DND-41 (cell line): ENCODE measurements at places on chromosomes 11 and 22.

GRCh38 chr11:128716661-128717210, 22.9 kb downstream of the FLI1 start:
- DNase-seq: peak; percentile 87

DNA sequence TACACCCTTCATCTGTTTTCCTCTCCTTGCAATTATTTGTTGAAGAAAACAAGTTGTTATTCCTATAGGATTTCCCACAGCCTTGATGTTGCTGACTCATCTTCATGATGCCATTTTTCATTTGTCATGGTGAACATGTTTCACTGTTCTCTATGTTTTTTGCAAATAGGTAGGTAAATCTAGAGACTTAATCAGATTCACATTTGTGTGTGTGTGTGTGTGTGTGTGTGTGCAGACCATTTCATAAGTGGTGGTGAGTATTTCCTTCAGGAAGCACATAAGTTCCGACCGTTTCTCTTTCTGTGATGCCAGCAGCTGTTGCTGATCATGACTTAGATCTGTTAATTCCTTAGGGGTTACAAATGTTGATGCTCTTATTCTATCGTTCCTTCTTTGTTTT, 80.3 kb upstream of the IZUMO1R start:
- no peak for DNase-seq

- DNase-seq: no peak
Observed at GRCh38 chr11:117175781-117176180, 2.8 kb upstream of the SIDT2 start.

DNA sequence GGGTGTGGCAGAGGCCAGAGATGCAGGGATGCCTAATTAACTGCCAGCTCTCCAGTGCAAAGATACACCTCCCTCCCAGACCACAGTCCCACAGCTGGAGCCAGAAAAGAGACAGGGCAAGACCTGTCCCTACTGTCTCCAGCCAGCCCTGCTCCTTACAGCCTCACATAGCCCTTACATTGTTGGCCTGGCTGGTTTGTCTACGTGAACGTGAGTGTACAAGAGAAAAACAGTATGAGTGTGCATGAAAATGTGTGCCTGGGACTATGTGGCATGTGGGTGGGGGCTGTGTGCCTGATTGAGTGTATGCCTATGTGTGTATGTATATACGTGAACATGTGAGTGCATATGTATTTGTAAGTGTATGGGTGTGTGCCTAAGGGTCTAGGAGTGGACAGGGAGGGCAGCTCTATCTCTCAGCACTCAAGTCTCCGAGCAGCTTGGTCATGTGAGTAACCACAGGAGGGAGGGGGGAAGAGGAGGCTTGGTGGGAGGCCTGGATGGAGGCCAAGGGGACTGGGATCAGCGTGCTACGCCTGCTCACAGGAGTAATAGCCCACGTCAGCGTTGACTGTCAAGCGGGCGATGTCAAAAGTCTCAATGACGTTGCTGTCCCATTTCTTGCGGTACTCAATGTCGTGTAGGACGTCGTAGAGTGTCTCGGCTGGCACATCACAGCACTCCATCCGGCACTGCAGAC, 6.6 kb upstream of the ARAP1 start:
- no peak for DNase-seq

GRCh38 chr11:2193099-2193887, 21.7 kb upstream of the TH start:
- DNase-seq: no peak

- no peak for DNase-seq
Observed at GRCh38 chr11:83779876-83780275, 493.7 kb upstream of the CCDC90B start.

GRCh38 chr11:78946945-78947902, 372.6 kb upstream of the NARS2 start:
- no peak for DNase-seq

DNA sequence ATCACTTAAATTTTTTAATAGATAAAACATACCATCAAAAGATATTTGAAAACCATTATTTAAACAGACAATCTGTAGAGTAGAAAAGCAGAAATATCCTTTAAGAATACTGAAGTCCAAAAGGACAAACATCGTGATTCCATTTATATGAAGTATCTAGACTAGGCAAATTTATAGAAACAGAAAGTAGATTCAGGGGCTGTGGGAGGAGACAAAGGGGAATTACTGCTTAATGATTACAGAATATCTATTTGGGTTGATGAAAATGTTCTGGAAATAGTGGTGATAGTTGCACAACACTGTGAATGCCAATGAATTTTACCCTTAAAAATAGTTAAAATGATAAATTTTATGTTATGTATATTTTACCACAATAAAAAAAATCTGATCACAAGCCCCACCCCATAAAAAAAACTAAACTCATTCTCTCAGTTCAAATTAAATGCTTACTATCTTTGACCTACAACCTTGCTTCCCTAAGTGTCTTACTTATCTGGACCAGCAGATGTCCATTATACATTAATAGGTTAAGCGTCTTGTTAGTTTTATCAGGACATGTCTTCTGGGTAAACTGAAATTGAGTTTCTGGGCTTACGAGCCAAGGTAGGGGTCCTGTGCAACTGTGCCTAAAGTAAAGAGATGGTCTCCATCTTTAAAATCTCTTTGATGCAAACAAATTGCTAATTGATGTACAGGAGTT, 86.3 kb downstream of the FCHSD2 start:
- DNase-seq: no peak

DNA sequence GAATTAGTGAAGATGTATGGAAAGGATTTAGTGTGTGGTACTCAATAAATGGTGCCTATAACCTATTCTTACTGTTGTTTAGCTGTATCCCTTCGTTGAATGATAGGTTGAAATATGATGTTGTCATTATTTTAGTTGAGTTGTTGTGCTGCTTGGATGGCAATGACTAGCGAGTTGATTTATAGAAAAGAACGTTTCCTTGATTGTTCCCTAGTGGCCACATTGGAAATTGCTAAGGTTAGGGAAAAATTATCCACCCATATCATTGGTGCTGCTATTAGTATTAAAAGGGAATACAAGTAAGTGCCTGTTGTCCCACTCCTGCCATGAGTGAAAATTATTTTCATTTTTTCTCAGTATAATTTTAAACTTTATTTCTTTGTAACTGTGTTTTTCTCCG, 14.5 kb downstream of the EMSY start:
- no peak for DNase-seq

GRCh38 chr11:112369374-112369773, 108.7 kb upstream of the PLET1 start:
- DNase-seq: no peak

DNA sequence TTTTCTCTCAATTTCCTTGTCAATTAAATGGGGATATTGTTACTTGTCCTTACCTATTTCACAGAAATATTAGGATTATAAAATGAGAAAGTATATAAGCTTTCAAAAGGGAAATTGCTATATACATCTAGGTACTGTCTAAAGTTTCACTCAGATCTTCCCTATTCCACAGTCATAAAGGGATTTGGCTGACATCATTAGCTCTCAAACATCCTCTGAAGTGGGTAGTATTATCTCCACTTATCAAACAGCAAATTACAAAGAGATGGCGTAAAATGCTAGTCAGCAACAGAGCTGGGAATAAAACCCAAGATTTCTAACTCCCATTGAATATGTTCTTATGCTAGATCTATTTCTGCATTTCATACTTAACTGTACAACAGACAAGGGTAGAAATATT, 50.9 kb downstream of the SLC25A17 start:
- DNase-seq: no peak

DNA sequence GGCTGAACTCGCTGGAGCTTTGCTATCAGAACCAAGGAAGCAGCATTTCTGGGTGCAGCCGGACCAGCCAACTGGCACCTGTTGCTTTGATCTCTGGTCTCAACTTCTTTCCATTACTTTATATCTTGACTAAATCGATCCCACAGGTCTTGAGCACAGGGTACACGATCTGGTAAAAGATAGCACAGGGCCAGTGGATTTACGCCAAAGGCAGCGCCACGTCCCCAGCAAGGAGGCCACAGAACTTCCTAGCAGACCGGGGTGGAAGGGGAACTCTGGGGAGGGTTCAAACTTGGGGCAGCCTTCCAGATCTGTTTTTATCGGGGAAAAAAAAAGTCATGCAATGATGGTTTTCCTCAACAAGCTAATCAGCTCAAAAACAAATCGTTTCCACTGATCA, 14.0 kb downstream of the VPS37C start:
- DNase-seq: no peak

DNA sequence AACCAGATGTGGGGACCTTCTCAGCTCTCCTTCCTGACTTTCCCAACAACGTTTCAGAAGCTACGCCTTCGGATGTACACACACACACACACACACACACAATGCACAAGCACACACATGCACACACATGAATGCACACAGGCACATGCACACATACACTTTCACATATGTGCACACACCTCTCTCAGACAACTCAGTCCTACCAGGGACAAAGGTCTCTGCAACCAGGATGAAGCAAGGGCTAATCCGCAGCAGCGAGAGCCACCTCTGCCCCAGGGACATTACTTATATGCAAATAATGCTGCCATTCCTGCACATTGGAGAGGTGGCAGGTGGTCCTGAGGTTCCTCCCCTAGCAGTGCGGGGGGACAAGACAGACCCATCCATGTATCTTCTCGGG, 27.4 kb upstream of the LINC01488 start:
- DNase-seq: no peak

DNA sequence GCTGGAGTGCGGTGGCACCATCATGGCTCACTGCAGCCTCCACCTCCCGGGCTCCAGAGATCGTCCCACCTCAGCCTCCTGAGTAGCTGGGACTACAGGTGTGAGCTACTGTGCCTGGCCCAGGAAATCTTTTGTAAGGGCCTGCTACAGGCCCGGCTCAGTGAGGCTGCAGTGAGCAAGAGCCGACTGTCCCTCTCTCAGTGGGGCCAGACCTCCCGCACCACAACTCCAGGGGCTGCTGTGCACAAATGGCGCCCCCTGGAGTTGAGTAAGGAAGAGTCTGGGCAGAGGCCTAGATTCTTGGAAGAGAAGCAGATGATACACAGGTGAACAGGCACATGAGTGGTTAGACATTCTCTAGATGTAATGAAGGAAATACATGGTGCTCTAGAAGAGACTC, 7.0 kb downstream of the SERHL2 start:
- no peak for DNase-seq

- no peak for DNase-seq
Observed at GRCh38 chr11:28491431-28491830, 383.2 kb downstream of the METTL15 start.

DNA sequence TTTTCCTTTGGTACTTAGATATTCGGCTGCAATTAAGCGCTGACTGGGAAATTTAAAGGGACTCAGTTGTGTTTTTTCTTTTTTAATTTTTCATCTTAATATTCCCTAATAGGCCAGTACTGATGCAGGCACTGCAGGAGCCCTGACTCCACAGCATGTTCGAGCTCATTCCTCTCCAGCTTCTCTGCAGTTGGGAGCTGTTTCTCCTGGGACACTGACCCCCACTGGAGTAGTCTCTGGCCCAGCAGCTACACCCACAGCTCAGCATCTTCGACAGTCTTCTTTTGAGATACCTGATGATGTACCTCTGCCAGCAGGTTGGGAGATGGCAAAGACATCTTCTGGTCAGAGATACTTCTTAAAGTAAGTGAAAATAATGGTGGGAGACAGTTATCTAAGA, 3.8 kb downstream of the YAP1 start:
- DNase-seq: no peak

DNA sequence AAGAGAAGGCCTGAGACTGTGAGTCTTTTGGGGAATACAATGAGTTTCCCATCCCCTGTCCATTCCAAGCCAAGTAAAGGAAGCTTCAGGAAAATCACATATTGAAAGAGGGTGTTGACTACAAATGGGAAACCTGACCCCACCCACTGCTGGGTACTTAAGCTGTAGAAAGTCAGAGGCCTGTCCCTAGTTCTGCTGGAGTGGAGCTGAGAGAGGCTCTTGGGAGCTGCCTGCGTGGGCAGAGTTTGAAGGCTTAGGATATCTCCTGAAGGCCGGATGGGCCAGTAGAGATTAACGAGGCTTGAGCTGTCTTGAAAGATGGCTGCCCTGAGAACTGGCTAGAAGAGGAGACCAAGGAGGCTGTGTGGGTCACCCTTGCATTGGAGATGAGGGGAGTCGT, 176.2 kb upstream of the NECTIN1 start:
- no peak for DNase-seq

- no peak for DNase-seq
Observed at GRCh38 chr22:19150482-19151328, 613 bp upstream of the GSC2 start.

- DNase-seq: no peak
Observed at GRCh38 chr11:94002226-94002625, 18.9 kb upstream of the HEPHL1 start.

GRCh38 chr11:118251858-118252652, at the start of gene MPZL3:
Gene MPZL3, minus strand, starts transcription at chr11:118252365. Its CDS starts 71 bp downstream, at chr11:118252294.
- DNase-seq: peak; percentile 87

DNA sequence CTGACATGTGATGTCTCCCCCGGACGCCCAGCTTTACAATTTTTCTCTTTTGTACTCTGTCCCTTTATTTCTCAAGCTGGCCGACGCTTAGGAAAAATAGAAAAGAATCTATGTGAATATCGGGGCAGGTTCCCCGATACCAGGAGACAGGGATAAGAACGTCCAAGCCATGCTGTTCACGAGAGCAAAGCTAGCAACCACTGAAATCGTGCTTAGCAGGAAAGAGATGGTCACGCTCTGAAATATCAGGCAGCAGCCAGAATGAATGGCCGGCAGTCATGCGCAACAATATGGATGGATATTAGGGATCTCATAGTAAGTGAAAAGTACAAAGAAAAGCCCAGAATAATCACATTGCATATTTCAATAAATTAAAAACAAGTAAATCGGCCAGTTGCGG, 3.5 kb downstream of the CRYBB1 start:
- no peak for DNase-seq

GRCh38 chr11:66674964-66675602, 2.6 kb downstream of the RBM4B start:
- DNase-seq: no peak

DNA sequence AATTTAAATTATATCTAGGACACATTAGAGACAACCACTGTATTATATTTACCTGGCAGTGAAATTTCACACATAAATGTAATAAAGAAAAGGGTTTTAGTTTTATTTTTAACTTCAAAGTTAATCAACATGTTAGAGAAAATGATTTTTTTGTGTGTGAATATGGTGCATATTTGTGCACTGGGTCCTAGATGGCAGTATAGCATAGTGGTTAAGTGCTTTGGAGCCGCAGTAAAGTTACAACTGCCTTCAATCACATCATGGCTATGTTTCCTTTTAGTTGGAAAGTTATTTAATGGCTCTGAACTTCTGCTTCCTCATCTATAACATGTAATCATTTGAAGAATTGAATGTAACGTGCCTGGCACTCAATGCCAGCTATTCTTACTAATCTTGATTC, 108.9 kb upstream of the DDI1 start:
- DNase-seq: no peak

GRCh38 chr11:57641011-57641807, 8.5 kb downstream of the YPEL4 start:
- peak; percentile 66 for DNase-seq

DNA sequence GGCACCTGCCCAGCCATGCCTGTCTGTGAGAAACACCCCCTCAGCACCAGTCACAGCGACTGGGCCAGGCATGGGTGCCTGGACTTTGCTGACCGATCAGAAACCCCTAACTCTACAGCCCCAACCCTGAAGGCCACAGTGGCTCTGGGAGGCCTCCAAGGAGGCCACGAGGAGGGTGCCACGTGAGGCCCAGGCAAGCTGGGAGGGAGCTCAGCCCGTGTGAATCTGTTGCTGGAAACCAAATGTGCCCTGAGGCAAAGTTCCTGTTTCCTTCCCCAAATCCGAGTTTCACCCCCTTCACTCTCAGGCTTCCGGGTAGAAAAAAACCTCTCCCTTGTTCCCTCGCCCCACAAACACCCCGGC, 1.3 kb downstream of the UNC93B1 start:
- no peak for DNase-seq

- DNase-seq: no peak
Observed at GRCh38 chr11:123213307-123213771, 18.3 kb upstream of the CLMP start.

GRCh38 chr22:27990451-27990840, 71.4 kb upstream of the PITPNB start:
- DNase-seq: peak; percentile 1
